Activated CD4-positive, alpha-beta T cell treated with anti-CD3 and anti-CD28 coated beads, Interleukin-2, amount 50 U/mL, for 1 hour (primary cell): ENCODE measurements at places on chromosomes 16 and 17.

DNA sequence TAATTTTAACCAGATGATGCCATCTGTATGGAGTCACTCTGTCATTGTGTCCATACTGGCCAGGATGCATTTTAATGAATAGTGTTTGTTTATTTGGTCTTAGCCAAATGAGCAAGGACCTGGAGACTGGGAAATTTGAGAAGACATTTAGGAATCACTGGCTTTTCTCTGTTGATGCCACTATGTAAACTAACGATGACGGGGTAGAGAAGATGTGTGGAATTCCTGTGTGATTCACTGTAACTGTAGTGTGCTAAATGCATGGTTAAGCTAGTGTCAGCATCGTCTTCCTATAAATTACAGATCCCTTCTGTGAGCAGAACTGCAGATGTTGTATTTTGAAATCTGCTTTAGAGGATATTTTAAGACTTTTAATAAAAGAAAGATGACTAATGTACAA, 66.6 kb downstream of the NOS2 start:
- DNase-seq: no peak

- DNase-seq: no peak
Measured at GRCh38 chr17:17824119-17824782, 12.5 kb downstream of the SREBF1 start.

- no peak for DNase-seq
Measured at GRCh38 chr16:58497468-58497867, 2.5 kb upstream of the NDRG4 start.

DNA sequence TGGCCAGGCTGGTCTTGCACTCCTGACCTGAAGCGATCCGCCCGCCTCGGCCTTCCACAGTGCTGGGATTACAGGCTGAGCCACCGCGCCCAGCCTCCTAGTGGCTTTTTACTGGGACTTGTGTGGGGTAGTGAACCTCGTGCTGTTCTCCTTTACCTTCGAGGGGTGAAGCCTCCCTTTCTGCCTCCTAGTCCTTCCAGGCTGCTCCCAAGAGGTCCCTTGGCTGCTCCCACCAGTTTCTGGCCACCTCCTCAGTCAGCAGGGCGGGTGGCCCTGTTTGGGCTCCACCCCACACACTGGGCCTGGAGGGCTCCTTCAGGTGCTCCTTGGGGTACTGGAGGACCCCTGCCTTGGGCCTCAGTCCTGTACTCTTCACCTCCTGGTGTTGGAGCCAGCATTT, 70.9 kb upstream of the ZNF750 start:
- no peak for DNase-seq
